ENCODE measurements at places on chromosomes 6 and 20. TPM values are rescaled to one million over a fixed set of nuclear protein-coding genes. Genes with fewer than 3 reads are reported as not detected.
A peak's percentile ranks its signal among the peaks of the same experiment; 100 is the strongest.

DNA sequence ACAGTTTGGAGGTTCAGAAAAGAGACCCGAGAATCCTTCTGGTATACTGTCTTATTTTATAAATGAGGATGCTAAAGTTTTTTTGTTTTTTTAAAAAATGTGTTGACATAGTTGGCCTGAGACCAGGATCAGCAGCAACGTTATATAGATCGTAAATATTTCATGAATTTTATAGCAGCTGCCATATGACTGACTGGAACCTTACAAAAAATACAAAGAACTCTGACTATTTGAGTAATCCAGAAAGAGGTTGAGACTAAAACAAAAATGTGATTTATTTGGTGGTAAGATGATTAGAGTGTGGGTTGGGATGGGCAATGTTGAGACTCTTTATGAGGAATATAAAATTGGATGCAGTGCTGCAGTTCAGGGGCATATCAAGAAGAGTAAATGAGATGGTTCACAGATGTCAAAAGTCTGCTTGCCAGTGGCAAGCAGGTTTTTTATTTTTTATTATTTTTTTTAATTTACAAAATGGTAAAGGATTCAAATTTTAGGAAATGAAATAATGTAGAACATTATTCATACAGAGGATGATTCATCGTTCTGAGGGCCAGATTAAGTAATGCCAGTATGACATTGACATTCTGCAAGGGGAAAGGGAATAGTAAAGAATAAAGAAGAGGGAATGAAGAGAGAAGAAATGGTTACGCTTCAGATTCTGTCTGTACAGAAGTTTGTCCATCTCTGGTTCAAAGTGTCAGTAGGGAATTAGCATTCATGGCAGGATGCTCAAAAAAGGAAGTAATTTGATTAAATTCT lies 58.5 kb downstream of the SCAF8 start:
- DNase-seq, result no peak

- no peak for DNase-seq
These were observed 19.1 kb downstream of the NFATC2 start for GRCh38 chr20:51523276-51524013.

DNA sequence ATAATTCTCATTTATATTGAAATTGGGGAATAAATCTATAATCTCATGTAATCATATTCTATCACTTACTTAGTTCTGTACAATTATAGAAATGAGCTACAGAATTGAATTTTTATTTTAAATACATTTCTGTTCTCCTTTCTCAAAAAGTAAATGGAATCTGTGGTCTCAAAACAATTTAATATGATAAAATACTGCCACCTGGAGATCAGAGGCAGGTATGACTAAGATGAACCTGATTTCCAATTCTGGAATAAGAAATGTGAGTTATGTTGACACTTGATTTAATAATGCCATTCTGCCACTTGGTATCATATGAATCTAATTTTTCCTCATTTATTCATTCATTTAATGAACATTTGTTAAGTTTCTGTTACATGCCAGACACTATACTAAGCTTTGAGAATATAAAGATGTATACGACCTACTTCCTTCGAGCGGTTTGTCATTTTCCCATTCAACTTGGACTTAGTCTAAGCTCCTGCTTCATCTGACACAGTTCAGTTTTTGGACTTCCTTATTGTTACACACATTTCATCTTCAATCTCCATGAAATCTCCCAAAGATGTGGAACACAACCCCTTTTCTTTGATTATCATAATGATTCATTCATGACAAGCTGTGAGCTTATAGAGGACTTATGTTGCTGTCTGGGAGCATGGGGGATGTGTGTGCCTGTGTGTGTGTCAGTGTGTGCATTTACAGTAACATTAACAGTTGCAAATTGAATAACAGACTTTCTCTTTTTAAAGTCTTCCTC lies 7.5 kb upstream of the CCDC28A start:
- peak; percentile 21 for DNase-seq

Gene ACTL10
- 0.95 TPM for total RNA-seq

- DNase-seq, result no peak
These were observed 94.0 kb downstream of the AHI1 start for GRCh38 chr6:135403584-135403983.

GRCh38 chr6:52976591-52977035 lies 18.5 kb downstream of the GSTA4 start:
- no peak for DNase-seq

GRCh38 chr20:59190466-59190865 lies 26.8 kb downstream of the ZNF831 start:
- DNase-seq, result no peak

DNA sequence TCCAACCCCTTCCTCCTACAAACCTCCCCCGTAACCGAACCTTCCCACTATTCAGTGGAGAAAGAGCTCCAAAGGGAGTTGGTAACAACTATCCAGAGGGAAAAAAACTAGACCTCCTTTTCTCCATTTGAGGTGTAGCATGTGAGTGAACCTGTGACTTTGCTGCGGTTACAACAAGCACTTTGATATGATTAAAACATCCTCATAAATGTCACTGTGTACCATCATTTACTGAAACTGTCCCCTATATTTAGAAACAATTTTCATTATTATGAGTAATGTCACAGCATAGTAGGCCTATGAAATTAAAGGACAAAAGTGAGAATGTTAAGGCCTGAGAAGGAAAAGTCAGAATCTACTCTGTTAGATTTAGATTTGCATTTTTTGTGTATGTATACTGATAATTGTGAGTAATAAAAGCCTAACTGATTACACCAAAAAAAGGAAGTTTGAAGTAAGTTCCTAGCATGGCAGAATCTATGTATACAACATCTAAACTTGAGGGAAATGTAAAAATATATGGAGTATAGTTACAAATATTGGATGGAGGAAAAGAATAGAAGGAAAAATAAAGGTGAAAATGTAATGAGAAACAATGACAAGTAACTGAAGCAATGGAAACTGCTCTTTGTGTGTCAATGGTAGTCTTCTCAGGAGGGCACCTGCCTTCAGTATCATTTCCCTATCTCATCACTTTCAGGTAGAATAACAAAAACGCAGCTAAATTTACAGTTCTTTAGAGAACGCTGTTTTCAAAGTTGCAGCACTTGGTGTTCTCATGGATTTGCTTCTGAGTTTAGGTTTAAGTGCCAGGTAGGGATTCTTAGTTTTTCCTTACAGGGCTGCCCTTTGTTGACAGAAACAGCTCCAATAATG lies 145.9 kb downstream of the IMPG1 start:
- DNase-seq, result no peak

- no peak for DNase-seq
These were observed 42.5 kb downstream of the GABRR2 start for GRCh38 chr6:89272596-89272995.

DNA sequence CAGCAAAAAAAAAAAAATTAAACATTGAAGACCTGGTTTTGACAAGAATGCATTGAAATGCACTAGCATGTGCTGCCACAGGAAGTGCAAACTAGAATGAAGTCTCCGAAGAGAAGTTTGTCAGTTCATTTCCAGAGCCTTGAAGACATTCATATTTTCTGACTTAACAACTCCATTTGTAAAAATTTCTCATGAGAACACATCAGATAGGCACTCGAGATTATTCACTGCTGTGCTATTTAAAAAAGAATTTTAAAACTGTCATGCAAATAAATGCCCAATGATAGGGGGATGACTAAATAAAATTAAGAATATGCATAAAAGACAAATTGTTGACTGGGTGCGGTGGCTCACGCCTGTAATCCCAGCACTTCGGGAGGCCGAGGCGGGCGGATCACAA lies 394.6 kb upstream of the JARID2 start:
- no peak for DNase-seq

Gene GSTA3
- not detected for total RNA-seq

- DNase-seq, result no peak
These were observed 193.0 kb downstream of the BMP7 start for GRCh38 chr20:57073402-57073801.

Gene TGM3
- total RNA-seq, result not detected

Gene GABRR1
- not detected for total RNA-seq

Gene BFSP1
- 3.3 TPM for total RNA-seq

DNA sequence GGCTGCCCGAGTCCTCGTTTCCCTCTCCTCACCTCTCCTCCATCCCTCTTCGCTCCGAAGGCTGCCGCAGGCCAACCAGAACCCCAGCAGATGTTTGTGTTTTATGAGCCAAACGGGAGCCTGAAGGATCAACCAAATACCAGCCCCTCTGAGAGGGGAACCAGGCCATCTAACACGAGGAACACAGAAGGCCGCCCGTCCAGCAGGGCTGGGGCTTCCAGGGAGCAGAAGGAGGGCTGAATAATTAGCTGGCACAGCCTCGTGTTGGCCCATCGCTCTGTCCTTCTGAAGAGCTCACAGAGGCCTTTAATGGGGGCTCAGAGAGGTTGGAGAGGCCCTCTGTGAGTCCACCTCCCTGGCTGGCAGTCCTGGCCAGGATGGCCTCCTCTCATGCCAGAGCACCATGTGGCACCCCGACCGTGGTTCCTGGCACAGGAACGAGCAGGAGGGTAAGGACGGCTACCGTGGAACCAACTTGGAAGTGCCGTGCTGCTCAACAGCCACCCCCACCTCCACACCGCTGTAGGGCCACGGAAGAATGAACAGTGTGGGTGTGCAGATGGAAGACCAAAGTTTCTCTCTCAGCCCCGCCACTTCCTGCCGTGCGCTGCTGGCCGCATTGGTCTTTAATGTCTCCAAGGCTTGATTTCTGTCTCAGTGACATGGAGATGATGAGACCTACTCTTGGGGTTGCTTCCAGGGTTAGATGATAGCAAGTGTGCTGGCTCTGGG lies 155.2 kb downstream of the SCML4 start:
- DNase-seq, result no peak

DNA sequence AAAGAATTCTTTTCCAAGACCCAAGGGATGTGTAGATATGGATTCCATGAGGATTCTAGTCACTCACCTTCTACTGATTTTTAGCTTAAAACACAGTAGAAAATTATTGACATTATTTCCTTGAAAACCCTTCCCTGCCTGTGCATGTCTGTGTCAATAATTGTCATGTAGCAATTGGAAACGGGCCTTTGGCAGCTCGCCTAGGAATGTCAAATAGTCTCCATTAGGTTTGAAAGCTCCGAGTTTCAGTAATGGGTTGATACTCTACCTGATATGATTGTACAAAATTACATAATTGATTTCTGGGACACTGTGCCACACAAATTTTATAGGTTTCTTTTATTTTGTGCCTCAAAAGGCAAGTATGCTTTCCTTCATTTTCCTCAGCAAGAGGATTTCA lies 515.2 kb upstream of the ARID1B start:
- DNase-seq, result peak; percentile 36

Gene SLC35F1
- 9.1 TPM for total RNA-seq

Gene PI16
- 67.1 TPM for total RNA-seq

Gene ID4
- total RNA-seq, result 102 TPM

Gene PERP
- total RNA-seq, result 27.6 TPM

GRCh38 chr6:31096656-31097055 lies 15.7 kb downstream of the C6orf15 start:
- DNase-seq, result no peak

Gene TDRD6
- total RNA-seq, result 1.9 TPM

GRCh38 chr20:2655331-2656116 lies 3.1 kb downstream of the NOP56 start:
- DNase-seq, result no peak

- no peak for DNase-seq
These were observed 342.7 kb downstream of the PRL start for GRCh38 chr6:21953831-21954801.

DNA sequence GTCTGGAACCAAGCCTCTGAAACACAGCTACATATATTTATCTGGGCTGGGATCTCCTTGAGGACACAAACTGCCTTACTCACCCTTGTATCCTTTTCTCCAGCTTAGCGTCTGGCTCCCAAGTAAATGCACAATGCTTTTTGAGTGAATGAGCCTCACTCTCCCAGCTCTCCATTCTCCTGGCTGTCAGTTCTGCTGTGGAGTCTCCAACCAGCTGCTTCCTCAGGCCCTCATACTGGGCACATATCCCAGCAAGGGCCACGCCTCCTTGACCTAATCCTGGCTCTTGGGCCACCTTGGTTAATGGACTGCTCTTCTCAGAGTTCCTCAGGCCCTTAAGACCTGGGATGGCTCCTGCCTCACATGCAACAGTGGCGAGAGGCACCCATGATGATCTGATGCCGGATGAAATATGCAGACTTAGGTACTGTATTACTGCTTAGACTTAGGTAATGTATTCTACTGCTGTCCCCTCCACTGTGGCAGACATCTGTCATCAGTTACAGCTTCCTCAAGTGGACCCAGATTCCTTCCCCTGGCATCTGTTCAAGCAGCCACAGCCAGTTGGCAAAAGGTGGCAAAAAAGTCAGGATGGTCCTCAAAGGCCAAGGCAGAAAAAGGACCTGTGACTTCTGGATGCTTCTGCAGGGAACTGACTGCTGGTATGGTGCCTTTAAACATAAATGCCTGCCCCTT lies 16.5 kb downstream of the SNHG17 start:
- DNase-seq, result no peak

Gene TRIM10
- 0.42 TPM for total RNA-seq

DNA sequence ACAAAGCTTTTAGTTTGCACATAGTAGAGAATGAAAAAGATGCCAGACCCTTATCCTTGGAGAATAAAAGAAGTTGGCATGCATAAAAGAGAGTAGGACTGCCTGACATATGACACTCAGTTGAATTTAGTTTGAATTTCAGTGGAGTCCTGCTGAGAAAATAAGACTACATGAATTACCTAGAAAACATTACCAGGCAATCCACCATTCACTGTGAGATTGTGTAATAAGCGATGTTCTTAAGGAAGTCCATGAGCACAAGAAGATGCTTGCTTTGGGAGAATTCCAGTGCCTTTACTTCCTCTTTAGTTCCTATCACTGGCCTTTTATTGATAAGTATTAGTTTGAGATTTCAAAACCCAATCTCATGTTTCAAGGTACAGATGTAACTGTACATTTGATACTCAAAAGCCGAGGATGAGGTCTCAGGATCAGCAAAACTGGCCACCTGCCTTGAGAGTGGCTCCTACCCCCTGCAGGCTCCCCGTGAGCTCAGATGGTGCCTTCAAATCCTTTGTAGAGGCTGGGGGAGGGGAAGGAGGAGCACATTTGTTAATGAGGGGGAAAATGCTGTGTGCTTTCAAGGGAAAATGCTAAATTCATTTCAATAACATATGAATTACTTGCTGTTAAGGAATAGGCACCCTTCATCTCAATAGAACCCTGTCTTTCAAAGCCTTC lies 11.2 kb upstream of the UNC93A start:
- DNase-seq, result no peak

Gene TMEM63B
- 12.4 TPM for total RNA-seq

- no peak for DNase-seq
These were observed 22.1 kb upstream of the ZNF318 start for GRCh38 chr6:43391440-43392031.

GRCh38 chr6:113809826-113810225 lies 47.3 kb upstream of the MARCKS start:
- DNase-seq, result no peak

Gene IMPG1
- total RNA-seq, result 0.21 TPM

DNA sequence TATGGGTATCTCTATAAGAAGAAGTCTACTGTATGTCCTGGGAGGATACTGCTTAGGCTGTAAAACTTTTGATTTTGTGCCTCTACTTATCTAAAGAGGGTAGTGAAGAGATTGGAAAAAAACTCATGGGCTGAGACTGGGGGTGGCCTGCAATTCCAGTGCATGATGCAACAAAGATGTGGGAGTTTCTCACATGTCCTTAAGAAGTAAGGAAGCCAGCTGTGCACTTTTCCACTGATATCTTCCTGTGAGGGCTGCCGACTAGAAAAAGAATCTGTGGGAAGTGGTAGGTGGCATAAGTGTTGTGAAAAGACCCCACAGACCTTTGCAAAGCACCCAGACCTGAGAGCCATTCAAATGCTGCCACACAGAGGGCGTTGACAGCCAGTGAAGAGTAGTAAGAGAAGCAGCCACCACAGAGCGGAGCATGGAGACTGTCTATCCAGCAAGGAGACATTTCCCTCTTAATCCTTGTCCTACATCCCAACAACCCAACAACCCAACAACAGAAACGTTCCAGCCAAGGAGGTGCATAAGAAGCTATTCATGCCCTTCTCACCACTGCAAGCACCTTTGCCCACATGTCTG lies 65.1 kb downstream of the PFDN4 start:
- no peak for DNase-seq

All from urinary bladder (tissue), 4 donors.